Dermis microvascular lymphatic vessel endothelial cell (primary cell): ENCODE measurements at places on chromosomes 5 and 9.

GRCh38 chr5:522899-523440, 1.3 kb downstream of the SLC9A3 start:
- DNase-seq = no peak

GRCh38 chr9:109473329-109473728, 24.8 kb downstream of the PTPN3 start:
- DNase-seq = no peak

DNA sequence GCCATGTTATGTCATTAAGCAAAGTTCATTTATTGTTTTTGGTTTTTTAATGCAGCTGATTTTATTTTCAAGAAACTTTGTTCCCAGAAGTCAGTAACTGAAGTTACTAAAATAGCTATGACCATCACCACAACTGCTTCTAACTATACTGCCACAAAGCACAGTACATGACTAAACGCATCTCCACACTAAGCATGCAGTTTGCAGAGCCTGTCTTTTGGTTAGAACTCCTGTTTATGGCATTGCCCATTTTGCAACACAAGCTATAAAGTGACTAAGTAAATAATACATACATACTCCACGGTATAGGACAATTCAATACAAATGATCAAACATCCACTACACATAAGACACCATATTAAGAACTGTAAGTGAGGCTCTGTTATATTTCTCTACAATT, 109.7 kb downstream of the MLLT3 start:
- no peak for DNase-seq

- no peak for DNase-seq
Measured at GRCh38 chr5:66560371-66560770, 35.8 kb upstream of the MAST4 start.
